Heart right ventricle (tissue), 16 donors: ENCODE measurements at places on chromosomes 6 and 20. TPM values are rescaled to one million over a fixed set of nuclear protein-coding genes. Genes with fewer than 3 reads are reported as not detected.

Gene GPR63
- 2.1 TPM for total RNA-seq

DNA sequence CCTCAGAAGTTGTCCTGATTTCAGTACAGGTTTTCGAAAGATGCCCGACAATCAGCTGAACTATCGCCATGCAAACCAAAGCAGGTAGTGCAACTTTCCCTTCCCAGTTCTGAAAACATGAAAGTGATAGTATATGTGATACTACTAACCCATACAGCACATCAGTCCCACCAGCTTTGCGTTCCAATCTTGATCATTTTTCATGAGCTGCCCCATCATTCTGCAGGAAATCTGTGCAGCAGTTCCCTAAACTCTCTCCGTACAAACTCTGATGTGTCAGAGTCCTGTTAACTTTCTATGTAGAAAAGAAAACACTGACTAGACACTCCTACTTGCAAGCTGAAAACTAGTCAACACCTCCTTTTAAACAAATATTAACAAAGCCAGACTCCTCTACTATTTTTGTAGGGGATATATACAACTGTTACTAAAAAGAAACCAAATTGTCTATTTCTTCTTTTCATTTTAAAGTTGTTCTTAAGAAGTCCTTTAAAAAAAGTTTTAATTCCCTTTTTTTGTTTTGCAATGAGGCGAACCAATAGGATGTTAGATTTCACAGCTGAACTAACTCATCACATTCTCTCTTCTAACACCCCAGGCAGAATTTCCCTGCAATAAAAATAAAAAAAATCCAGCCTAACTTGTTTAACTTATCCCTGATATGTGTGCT, 99.6 kb upstream of the DST start:
- no peaks in the 10 kb centered on the region for H3K27me3 ChIP-seq
- H3K36me3 ChIP-seq: no peaks in the 10 kb centered on the region
- H3K4me3 ChIP-seq: no peak overlapping the region
- peak overlapping the region; percentile 32 for H3K27ac ChIP-seq
- H3K4me1 ChIP-seq: peaks cover 32% of the 10 kb centered on the region

GRCh38 chr20:47999166-47999565, 213.9 kb upstream of the SULF2 start:
- DNase-seq: no peak
- H3K36me3 ChIP-seq: no peaks in the 10 kb centered on the region
- no peak overlapping the region for H3K4me3 ChIP-seq
- no peak overlapping the region for H3K27ac ChIP-seq
- H3K27me3 ChIP-seq: peaks cover 12% of the 10 kb centered on the region

DNA sequence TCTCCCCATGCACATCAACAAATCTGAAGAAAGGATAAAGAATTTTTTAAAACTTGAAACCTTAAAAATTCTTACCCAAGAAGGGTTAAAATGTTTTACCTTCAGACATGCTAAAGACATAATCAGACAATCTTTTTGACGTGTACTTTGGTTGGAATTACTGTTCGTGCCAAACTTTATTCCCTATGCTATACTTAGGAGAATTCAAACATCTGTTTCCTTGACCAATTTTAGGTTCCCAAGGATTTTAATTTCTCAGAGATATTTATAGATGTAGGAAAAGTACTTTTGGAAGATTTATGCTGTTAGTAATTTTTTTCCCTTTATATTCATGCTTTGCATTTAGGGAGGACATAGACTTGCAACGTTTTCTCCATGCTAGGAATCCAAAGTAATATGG, 108.4 kb downstream of the AFG1L start:
- H3K27me3 ChIP-seq: no peaks in the 10 kb centered on the region
- no peak for DNase-seq
- peaks cover 7% of the 10 kb centered on the region for H3K4me1 ChIP-seq
- no peaks in the 10 kb centered on the region for H3K36me3 ChIP-seq

Gene SIM1
- total RNA-seq: not detected

Gene CTCFL
- not detected for total RNA-seq

Gene GSTA3
- total RNA-seq: not detected

DNA sequence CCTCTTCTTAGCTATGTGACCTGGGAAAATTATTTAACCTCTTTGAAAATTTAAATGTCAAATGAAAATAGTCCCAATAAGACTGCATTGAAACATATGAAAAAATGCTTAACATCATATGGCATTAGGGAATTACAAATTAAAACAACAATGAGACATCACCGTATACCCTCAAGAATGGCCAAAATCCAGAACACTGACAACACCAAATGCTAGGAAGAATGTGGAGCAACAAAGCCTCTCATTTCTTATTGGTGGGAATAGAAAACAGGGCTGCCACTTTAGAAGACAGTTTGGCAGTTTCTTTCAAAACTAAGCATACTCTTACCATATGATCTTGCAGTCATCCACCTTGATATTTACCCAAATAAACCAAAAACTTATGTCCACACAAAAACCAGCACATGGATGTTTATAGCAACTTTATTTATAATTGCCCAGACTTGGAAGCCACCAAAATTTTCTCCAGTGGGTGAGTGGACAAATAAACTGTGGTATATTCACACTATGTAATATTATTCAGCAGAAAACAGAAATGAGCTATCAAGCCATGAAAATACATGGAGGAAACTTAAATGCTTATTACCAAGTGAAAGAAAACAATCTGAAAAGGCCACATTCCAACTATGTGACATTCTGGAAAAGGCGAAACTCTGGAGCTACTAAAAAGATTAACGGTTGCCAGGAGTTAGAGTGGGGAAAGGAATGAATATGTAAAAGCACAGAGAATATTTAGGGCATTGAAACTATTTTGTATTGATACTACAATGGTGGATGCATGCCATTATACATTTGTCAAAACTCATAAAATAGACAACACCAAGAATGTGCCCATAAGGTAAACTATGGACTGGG, 459.9 kb downstream of the GRIK2 start:
- no peaks in the 10 kb centered on the region for H3K4me1 ChIP-seq
- no peak for DNase-seq
- H3K27me3 ChIP-seq: no peaks in the 10 kb centered on the region
- H3K27ac ChIP-seq: no peak overlapping the region
- no peaks in the 10 kb centered on the region for H3K36me3 ChIP-seq

GRCh38 chr6:143732536-143732935, 54.8 kb downstream of the PHACTR2 start:
- H3K27me3 ChIP-seq: no peaks in the 10 kb centered on the region
- H3K4me1 ChIP-seq: peaks cover 12% of the 10 kb centered on the region
- H3K36me3 ChIP-seq: no peaks in the 10 kb centered on the region
- H3K4me3 ChIP-seq: no peak overlapping the region
- DNase-seq: no peak

DNA sequence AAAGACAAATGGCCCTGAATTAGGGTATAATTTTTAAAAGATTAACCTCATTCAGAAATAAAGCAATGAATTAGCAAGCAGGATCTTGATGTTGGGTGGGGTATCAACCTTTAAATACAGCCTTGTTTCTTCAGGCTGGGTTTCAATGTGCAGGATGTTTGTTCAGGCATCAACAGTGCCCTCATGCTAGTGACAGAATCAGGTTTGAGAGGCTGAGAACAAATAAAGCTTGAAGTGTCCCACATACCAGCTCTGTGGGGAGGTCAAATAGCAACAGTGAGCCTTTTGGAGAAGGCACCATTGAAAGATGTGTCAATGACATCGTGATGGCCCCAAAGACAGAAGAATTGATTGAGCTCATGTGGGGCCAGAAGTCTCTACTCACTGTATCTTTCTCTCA, 68.2 kb downstream of the MTFR2 start:
- H3K4me1 ChIP-seq: peaks cover 21% of the 10 kb centered on the region
- no peaks in the 10 kb centered on the region for H3K27me3 ChIP-seq
- H3K4me3 ChIP-seq: no peak overlapping the region

DNA sequence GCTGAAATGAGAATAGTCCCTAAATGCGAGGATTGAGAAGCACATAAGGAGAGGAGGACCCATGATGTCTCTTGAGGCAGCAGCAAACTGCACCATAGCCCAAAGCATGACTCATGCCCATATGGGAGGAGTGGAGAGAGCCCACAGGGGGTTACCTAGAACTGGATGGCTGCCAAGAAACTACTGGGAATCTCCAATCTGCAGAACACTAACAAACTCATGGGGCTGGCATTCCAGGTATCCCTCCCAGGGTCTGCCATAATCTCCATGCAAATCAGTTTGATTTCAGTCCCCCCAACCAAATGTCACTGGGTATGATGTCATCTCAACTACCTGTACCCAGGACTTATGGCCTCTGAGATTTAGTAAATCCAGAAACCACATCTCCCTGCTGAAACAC, 410.5 kb downstream of the PTPRT start:
- H3K27me3 ChIP-seq: no peaks in the 10 kb centered on the region
- no peak for DNase-seq

- no peak for DNase-seq
- H3K27me3 ChIP-seq: no peaks in the 10 kb centered on the region
Measured at GRCh38 chr6:160058603-160059215, 62.9 kb upstream of the SLC22A1 start.

GRCh38 chr6:137496368-137496767, 2.2 kb upstream of the OLIG3 start:
- no peak for DNase-seq
- H3K36me3 ChIP-seq: no peaks in the 10 kb centered on the region
- no peak overlapping the region for H3K27ac ChIP-seq
- peaks cover 66% of the 10 kb centered on the region for H3K27me3 ChIP-seq
